ENCODE measurements at places on chromosomes 12 and 14. TPM values are rescaled to one million over a fixed set of nuclear protein-coding genes. Genes with fewer than 3 reads are reported as not detected.

Gene P2RX7
- total RNA-seq, result under 0.01 TPM

Gene GPR135
- 1.6 TPM for total RNA-seq

Gene BICDL1
- total RNA-seq, result 46.9 TPM

Gene RERG
- under 0.01 TPM for total RNA-seq

Gene MYO1H
- total RNA-seq, result under 0.01 TPM

Gene SERPINA10
- not detected for total RNA-seq

Gene HVCN1
- 2.4 TPM for total RNA-seq

Gene MANSC4
- total RNA-seq, result not detected

Gene INHBC
- not detected for total RNA-seq

Gene MYF5
- not detected for total RNA-seq

Gene TAS2R7
- total RNA-seq, result not detected

Gene TMEM119
- total RNA-seq, result not detected

Gene KRT78
- 6.2 TPM for total RNA-seq

Gene POTEG
- not detected for total RNA-seq

Gene BEST3
- not detected for total RNA-seq

Gene GDF3
- total RNA-seq, result not detected

Gene CCDC177
- not detected for total RNA-seq

Gene NELL2
- 0.28 TPM for total RNA-seq

Gene PPP4R4
- 17.4 TPM for total RNA-seq

Gene TMEM116
- 9.8 TPM for total RNA-seq

Gene C14orf180
- total RNA-seq, result not detected

Gene PMCH
- not detected for total RNA-seq

Gene ASIC1
- 2.1 TPM for total RNA-seq

Gene LRIG3
- 34.2 TPM for total RNA-seq

Gene RD3L
- total RNA-seq, result not detected

Gene RNASE3
- total RNA-seq, result not detected

Gene SRRM4
- not detected for total RNA-seq

Measured in nasal cavity respiratory epithelium epithelial cell of viscerocranial mucosa (primary cell).